Epithelial cell of proximal tubule (primary cell): ENCODE measurements at places on chromosomes 2 and 18. TPM values are rescaled to one million over a fixed set of nuclear protein-coding genes. Genes with fewer than 3 reads are reported as not detected.

- DNase-seq = no peak
Measured at GRCh38 chr2:19879120-19879519, 22.7 kb downstream of the TTC32 start.

The ALK gene
- total RNA-seq = under 0.01 TPM in 1 of 2 replicates, not detected in the other

The RBM43 gene
- 0.87 and 0.98 TPM in 2 replicates for total RNA-seq

- DNase-seq = no peak
Measured at GRCh38 chr18:8044004-8044403, 476.9 kb downstream of the PTPRM start.

The MALL gene
- total RNA-seq = 22.5 and 35.7 TPM in 2 replicates

- DNase-seq = no peak
Measured at GRCh38 chr2:211477537-211478275, 921.3 kb downstream of the CPS1 start.
